ENCODE measurements at places on chromosomes 3 and 15.
A peak's percentile ranks its signal among the peaks of the same experiment; 100 is the strongest.

DNA sequence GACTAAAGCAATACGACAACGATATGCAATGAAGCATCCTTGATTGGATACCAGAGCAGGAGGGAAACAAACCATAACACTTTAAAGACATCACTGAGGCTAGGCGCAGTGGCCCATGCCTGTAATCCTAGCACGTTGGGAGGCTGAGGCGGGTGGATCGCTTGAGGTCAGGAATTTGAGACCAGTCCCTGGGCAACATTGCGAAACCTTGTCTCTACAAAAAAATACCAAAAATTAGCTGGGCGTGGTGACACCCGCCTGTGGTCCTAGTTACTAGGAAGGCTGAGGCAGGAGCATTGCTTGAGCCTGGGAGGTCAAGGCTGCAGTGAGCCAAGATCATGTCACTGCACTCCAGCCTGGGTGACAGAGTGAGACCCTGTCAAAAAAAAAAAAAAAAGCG is 33.9 kb upstream of the BHLHE40 start:
- no peak for DNase-seq

GRCh38 chr3:165522386-165522785 is 314.8 kb downstream of the BCHE start:
- no peak for DNase-seq

DNA sequence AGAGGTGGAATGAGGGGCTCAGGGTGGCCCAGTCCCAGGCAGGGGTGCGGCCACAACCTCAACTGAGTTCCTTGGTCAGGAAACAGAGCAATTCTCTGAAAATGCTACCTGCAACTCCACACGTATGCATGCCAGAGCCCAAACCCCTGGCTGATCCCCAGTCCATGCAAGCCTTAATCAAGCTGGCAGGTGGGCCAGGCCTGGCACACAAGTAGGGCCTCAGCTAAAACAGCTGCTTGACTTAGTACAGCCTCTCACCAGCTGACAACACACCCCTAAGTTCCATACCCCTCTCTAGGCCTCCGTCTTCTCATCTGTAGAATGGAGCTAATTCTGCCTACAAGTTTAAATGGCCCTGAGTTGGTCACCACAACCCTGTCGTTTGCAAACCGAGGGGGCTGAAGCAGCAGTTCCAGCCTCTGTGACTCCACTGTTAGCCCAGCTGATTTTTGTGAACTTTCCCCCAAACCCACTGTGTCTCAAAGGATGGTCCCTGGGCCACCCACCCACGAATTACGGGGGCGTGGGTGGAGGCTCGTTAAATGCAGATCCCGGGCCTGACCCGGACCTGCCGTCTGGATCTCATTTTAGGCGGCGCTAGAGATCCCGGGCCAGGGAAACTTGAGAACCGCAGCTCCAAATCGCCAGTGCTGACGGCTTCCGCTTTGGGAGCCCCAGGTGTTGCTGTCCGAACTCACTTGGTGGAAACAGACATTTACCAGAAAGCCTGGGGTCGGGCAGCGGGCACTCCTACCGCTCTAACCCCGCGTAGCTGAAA is 927 bp downstream of the CHDH start:
- no peak for DNase-seq

GRCh38 chr3:156180077-156180476 is 59.7 kb downstream of the KCNAB1 start:
- no peak for DNase-seq

GRCh38 chr3:23952646-23953045 is 7.6 kb downstream of the NR1D2 start:
- no peak for DNase-seq

DNA sequence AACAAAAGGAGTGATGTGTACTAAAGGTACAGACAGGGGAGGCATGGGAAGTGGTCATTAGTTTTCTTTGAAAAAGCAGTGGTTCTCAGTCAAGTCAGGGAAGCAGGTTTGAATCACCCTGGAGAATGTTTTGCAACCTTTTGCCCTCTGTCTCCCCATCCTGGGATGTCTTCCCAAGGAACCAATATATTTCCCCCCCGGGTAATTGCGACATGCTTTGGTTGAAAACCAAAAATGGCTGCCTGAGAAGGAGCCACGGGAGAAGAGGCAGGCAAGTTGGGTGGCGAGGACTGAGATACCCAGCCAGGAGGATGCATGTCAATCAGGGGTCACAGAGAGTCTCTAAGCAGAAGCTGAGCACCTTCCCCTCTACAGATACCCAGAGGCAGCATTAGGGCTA is 20.2 kb upstream of the PPP1R2 start:
- DNase-seq = no peak

DNA sequence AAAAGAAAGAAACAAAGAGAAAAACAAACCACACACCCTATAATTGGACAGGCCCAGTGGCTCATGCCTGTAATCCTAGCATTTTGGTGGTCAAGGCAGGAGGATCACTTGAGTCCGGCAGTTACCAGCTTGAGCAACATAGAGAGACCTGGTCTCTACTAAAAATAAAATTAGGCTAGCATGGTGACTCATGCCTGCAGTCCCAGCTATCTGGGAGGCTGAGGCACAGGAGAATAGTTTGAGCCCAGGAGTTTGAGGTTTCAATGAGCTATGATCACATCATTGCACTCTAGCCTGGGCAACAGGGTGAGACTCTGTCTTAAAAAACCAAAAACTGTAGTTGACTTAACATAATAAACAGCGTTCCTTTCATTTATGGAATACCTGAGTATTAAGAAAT is 72.3 kb upstream of the ST3GAL6 start:
- DNase-seq = no peak

GRCh38 chr15:40859206-40859851 is 14.7 kb downstream of the RHOV start:
- peak; percentile 82 for DNase-seq

All from stimulated activated CD4-positive, alpha-beta T cell treated with anti-CD3 and anti-CD28 coated beads, Interleukin-4, amount 100 ng/mL, for 1 hour (primary cell).